NT2/D1 (cell line): ENCODE measurements at places on chromosomes 1 and 21.

DNA sequence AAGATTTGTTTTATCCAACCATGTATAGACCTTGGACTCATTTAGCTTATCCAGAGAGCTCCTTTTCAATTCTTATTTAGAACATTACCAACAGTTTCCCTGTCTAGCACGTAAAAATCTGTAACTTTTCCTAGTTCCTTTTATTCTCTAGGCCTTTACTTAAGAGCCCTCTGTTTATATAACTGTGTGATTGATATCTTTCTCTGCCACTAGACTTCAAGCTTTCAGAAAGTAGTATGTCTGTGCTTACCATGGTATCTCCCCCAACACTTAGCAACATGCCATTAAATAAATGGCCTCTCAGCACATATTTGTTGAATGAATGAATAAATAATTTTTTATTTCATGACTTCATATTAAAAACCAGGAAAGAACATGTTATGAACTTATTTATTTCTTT lies 209.4 kb downstream of the PTPRC start:
- DNase-seq = no peak

DNA sequence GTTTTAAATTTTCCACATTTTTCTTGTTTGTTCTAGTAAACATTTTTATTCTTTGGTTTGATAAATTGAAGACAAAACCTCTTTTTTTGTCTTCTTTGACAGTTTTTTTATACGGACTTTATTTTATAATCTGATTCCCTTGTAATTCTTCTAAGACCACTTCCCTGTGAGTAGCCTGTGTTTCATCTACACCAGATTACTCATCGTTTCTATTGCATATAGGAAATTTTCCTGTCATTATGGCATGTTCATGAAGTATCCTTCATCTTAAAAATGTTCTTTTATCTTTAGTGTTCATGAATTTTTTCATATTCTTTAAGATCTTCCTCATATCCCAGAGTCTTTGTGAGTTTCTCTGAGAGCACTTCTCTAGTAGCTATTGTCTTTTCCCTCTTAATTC lies 109.8 kb downstream of the USP25 start:
- DNase-seq = no peak

- DNase-seq = no peak
These were observed 1.1 kb downstream of the RGS16 start for GRCh38 chr1:182602935-182603645.

GRCh38 chr1:220342853-220343252 lies 70.6 kb upstream of the RAB3GAP2 start:
- DNase-seq = no peak

GRCh38 chr1:67814121-67814772 lies 19.0 kb downstream of the GNG12 start:
- no peak for DNase-seq

DNA sequence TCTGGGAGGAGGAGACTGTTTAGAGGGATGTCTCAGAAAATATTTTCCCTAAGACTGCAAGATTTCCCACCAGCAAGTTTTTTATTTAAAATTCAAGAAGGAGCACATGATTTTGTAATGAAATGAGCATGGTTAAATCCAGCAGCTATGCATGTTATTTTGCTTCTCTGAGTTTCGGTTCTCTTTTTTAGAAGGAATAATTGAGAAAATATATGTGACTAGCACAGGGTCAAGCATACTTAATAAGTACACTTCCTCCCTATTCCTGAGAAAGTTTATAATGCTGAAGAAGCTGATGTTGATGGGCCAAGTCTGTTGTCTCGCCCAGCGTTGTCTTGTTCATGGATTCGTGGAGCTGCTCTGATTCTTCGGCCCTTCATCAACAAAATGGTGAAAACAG lies 51.2 kb downstream of the EXO1 start:
- DNase-seq = no peak

- no peak for DNase-seq
These were observed 174.1 kb downstream of the LBR start for GRCh38 chr1:225253784-225254183.

DNA sequence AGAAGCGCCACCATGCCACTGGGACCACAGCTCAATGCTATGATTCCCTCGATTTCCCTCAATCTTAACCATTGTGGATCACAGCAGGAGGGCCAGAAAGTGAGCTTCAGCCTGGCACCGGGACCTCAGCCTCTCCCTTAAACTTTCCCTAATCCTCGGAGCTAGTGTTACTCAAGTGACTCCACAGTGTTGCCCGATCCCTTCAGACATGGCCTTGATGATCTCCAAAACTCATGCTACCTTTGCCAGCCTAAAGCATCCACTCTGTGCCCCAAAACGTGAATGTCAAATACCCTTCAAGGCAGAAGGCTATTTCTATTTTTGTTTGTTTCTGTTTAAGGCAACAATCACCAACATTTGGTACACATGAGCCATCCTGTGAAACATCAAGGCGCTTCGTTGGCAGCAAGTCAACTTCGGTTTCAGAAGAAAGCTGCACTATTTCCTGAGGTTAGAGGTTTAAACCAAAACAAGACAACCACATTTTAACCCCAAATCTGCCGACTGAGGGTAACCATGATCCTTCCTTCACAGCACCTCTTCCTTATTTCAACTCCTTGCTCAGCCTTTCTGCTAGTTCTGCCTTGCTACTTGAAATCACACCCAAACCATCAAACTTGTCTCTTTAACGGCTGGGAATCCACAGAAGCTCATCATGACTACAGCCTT lies 94.4 kb upstream of the KRTAP19-8 start:
- DNase-seq = no peak

GRCh38 chr1:96927125-96927524 lies 205.5 kb downstream of the PTBP2 start:
- peak; percentile 63 for DNase-seq

DNA sequence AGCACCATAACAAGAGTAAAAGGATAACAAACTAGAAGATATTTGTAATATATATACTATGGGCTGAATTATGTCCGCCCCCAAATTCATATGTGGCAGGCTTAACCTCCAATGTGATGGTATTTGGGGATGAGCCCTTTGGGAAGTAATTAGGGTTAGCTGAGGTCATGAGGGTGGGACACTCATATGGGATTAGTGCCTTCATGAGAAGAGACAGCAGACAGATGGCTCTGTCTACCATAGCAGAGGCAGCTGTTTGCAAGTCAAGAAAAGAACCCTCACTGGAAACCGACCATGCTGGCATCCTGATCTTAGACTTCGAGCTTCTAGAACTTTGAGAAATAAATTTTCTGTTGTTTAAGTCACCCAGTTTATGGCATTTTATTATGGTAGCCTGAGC lies 303.6 kb downstream of the LMO4 start:
- DNase-seq = no peak

DNA sequence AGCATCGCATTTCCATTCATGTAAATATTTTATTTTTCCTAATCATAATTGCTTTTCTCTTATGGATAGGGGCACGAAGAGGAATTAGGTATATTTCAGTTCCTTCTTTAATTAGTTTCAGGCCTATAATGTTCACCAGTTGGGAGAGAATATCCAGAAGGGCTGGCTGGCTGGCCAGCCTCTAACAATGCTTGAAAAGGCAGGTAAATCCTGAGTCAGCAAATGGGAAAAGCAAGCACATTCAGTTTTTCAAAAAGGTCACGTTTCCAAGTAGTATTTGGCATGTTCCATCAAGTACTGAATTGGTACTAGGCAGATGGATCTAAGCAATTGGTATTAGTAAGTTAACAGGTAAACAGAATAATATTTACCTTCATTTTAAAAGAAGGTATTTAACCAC lies 8.0 kb downstream of the RAB29 start:
- no peak for DNase-seq

DNA sequence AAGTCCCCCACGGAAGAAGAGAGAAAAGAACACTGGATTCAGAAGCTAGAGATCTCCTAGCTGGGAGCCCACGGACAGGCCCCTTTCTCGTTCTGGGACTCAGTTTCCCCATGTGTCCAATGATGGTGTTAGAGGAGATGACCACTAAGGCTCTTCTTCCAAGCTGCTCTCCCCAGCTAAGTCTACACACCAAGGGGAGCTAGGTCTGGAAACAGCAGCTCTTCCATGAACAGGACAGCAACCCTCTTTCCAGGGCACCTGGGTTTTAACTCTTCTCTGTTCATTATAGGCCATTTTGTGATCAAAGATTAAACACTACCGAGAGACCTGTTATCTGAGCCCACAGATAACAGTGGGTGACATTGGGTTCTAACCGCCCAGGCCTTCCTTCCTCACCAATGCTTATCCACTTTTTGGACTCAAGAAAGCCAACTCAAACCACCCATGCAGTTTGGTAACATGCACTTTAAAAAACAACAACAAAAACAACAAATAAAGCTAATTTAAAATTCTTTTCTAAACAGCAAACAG lies 85.9 kb downstream of the MRPL37 start:
- no peak for DNase-seq

GRCh38 chr1:211647711-211648121 lies 27.7 kb downstream of the NEK2 start:
- no peak for DNase-seq

GRCh38 chr1:176692988-176693696 lies 230.2 kb downstream of the PAPPA2 start:
- no peak for DNase-seq

GRCh38 chr1:180167721-180168467 lies 13.2 kb downstream of the QSOX1 start:
- DNase-seq = peak; percentile 57

DNA sequence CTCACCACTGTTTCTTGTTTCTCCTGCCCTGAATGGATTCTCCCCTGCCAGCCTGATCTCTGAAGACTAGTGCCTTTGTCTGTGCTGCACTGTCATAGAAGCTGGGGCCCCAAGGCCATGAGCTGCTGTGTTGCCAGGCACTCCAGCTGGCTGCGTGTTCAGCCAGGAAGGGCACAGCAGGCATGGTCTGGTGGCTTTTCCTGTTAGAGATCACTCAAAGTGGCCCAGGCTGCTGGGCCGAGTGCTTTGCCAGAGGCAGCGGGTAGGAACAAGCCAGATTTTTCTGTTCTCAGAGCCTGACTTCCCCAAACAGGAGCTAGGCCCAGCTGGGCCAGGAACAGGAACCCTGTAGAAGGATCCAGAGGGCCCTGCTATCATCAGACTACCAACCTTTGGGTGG lies 5.2 kb downstream of the ADPRS start:
- DNase-seq = no peak

DNA sequence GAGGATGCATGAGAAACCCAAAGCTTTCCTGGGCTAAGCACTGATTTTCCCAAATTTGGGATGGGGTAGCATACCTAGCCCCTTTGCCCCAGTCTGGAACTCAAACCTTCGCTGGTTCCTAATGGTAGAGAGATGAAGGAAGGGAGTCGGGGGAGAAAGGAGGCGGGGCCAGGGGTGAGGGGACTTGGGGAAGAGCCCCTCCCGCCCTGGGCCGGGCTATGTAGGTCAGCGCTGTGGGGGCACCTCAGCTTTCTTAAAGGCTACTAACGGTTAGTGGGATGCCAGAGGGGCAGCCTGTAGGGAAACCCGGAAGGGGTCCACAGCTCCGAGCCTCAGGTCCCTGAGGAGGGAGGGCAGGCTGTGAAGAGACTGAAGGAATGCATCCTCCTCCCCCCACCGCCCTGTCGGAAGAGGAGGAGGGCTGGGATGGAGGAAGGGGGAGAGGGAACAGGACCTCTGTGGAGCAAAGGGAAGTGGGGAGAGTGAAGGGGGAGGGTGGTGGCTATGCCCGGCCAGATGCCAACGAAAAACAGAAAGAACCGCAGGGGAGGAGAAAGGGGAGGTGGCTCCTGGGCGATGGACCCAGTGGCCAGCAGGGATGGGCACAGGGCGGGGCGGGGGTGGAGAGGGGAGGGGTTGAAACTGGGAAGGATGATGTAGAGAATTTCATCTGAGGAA lies 1.3 kb downstream of the CADM3 start:
- peak; percentile 57 for DNase-seq

DNA sequence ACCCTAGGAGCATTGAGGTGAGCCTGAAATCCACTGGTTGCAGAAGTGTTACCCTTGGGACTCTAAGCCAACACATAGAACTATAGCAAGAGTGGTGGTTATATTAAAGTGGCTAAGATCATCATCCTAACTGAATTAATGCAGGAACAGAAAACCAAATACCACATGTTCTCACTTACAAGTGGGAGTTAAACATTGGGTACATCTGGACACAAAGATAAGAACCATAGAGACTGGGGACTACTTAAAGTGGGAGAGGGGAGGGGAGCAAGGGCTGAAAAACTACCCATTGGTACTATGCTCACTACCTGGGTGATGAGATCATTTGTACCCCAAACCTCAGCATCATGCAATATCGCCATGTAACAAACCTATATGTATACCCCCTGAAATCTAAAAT lies 100.0 kb downstream of the SLC25A24 start:
- DNase-seq = no peak

- no peak for DNase-seq
These were observed 433 bp upstream of the DMBX1 start for GRCh38 chr1:46489169-46489637.

GRCh38 chr1:91515994-91516393 lies 15.3 kb downstream of the CDC7 start:
- no peak for DNase-seq

DNA sequence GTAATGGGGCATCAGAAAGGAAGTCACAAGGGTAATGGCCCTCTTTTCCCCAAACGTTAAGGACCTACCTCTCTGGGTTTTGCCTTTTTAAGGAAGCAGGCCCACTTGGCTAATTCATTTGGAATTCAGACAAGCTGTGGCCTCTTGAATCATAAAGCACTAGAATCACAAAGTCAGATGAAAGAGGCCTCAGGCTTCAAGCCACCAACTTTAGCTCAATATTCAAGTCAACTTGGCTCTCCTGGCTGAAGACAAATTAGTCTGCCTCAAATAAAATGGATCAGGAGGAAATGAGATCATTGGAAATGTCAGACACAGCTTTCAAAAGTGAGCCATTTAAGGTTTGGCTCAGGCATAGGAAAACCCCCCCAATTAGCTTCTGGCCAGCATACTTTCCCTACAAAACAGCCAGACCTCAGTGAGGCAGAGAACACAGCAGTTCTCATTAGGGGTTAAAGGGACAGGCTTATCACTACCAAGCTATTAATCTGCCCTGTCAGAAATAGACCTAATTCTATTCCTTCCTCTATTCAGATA lies 34.3 kb downstream of the SLC35D1 start:
- DNase-seq = peak; percentile 60

DNA sequence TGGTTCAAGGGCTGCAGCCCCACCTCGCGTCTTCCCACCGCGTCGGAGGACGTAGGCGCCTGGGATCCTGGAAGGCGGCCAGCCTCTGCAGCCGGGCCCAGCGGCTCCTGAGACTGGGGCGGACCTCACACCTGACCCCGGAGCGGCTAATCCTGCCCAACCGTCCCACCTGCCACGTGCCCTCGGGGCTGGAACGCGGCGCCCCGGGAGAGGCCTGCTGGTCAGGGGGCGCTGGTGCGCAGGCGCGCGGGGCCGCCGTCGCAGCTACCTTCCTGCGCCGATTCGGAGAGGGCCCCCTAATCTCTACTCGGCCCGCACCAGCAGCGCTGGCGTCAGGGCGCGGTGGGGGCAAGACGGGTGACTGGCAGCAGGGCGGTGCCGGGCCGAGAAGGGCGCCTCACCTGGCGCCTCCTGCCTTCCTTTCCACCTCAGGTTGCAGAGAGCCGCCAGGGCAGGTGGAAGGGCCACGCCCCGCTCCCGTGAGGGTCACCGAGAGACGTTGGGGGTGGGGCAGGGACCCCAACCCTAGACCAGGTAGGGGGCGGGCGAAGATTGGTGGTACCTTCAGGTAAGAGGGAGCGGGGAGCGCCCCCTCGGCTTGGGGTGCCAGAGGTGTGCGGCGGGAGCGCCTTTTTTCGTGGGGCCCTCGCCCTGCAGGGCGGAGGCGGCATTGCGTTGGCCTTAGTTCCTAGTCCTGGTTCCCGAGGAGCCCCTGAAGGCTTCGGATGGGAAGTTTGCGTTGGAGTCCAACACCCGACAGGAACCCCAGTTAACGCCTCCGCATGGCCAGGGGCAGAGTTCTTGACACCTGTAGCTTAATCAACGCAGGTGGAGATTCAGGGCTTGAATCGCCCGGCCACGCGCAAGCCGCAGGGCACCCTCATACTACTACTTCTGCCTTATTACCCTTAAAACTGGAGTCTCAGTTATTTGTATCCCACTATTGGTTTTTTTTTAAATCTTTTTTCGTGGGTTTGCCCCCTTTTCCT lies at the start of gene TDRD5:
TDRD5 (plus strand) TSS at position 241 of the 989 bp plus-strand sequence. CDS start 784 bp downstream, outside the sequence.
- DNase-seq = no peak
